ENCODE measurements at places on chromosomes 12 and 14.

GRCh38 chr12:130966443-130967030 lies 12.8 kb downstream of the ADGRD1 start:
- no peak for DNase-seq

DNA sequence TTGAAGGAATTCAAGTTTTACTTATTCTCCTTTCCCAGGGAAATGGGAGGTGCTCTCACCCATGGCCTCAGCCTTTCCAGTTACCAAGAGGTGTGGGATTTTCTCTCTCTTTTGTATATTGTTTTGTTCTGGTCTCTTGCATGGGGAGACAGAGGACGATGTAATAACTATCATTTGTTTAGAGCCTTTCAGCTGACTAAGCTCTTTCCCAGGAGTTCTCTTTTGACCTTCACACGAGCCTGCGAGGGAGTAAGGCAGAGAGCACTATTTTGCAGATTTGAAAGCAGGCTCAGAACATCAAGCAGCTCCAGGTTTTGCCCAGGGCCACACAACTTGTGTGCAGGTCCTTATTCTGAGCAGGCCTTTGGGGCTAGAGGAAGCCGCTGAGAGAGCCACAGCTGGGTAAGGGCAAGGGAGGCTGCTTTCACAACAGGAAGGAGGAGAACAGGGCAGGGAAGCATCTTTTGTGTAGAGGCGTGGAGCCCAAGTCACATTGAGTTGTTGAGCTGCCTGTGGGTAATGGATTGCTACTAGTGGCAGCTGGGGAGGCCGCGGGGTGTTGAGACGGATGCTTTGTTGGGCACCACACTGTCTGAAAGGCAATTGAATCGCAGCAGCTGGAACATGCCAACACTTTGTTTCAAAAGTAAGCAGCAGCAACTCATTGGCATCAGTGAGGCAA lies 116.2 kb downstream of the PRMT8 start:
- DNase-seq, result no peak

DNA sequence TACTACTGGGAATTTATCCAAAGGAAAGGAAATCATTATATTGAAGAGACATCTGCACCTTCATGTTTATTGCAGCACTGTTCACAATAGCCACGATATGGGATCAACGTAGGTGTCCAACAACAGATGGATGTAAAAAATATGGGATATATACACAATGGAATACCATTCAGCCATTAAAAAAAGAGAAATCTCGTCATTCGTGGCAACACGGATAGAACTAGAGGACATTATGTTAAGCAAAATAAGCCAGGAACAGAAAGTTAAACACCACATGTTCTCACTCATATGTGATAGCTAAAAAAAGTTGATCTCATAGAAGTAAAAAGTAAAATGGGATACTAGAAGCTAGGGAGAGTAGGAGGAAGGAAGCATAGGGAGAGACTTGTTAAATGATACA lies 82.9 kb upstream of the CLMN start:
- no peak for DNase-seq

DNA sequence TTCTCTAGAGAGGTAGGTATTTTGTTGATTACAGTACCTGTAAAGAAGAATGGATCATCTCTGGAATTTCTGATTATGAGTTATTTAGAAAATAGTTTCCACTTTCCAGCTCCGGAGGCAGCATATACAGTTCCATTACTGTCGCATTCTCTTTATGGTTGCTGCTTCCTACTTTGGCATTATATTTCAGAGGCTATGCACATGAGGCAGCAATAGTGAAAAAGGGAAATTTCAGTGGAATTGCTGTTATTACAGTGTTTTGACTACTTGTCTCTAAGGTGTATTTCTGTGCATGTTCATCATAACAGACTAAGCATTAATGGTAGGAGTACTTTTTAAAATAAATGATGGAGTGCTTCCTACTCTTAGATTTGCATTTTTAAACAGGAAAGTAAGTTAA lies 10.2 kb downstream of the GNG2 start:
- no peak for DNase-seq

GRCh38 chr12:116314477-116314876 lies 37.0 kb upstream of the MED13L start:
- DNase-seq, result no peak

- DNase-seq, result no peak
These were observed 5.2 kb downstream of the LRRIQ1 start for GRCh38 chr12:85041395-85041794.

GRCh38 chr12:63410197-63410596 lies 258.1 kb downstream of the DPY19L2 start:
- DNase-seq, result no peak

DNA sequence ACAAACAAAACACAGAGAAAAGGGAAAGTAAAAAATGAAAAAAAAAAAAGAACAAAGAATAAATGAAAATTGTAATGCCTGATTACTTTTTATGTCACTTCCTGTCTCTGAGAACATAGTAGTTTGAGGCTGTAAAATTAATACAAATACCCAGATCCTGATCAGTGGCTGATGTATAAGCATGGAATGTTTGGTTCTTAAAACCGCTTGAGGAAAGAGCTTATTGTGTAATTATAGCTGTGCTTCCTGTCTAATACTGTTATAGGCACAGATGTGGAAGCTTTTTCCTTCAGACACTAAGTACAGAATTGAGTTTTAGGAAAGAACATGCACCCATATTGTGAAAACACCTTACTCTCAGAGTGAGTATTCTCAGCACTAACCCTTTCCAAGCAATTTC lies 86.9 kb downstream of the AVPR1A start:
- no peak for DNase-seq

DNA sequence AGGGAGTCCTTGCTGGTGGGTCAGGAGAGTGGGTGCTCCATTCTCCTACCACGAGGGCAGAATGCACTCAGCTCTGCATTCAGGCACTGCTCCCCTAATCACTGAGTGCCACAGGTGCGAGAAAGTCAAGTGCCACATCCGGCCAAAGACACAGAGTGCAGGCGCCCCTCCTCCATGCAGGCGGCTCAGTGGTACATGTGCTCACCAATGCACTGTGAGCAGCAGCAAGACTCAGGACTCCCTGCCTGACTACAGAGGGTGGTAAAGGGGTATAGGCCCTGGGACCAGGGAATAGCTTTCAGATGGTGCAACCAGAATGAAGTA lies 32.9 kb downstream of the ZFYVE21 start:
- peak; percentile 26 for DNase-seq

DNA sequence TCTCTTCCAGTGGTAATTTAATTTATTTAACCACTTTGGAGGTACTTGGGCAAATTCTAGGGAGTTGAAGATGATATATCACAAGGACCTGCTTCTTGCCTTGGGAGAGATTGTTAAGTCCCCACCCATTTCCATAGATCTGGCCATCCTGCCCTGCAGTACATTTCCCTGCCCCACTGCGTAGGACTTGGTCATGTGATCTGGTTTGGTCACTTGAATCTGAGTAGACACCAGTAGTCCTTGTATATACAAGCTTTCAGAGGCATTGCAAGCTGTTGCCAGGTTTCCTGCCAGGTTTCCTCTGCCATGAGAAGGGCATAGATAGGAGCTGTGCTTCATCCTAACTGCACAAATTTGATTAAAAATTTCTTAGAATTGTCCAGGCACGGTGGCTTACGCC lies 200.0 kb downstream of the ADAMTS20 start:
- DNase-seq, result no peak

GRCh38 chr14:26398616-26399015 lies 199.2 kb downstream of the NOVA1 start:
- DNase-seq, result no peak

DNA sequence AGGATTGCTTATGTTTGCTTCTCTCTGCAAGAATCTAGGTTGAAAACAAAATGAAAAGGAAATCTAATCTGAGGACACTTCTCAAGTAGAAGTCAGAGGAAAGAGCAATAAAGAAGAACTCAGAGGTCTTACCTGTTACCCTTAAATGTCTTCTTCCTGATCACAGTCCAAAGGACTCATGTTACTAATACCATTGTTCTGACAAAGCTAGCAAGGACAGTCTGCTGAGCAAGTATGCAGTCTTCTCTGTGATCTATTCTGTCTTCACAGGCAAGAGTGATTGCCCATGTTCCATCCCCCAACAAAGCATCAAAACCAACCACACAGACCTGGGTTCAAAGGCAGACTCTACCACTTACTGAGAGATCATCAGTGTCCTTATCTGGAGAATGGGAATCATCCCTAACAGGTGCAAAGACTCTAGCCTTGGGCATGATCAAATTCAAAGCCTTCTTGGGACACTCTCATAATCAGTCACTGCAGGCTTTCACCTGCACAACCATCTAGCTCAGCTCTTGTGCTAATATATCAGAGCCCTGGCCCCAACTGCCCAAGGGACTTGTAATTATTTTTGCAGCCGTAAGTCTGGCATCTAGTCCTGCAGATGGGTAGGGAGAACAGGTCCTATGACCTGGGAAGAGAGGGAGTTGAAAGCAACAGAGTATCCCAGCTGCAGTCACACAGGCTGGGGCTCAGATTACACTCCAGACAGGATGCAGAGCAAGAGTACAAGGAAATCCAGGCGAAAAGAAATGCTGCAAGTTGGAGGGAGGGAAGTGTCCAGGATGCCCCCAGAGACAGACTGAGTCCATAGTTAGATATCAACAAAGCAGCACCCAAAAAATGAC lies 97.9 kb upstream of the NUDT4 start:
- no peak for DNase-seq

DNA sequence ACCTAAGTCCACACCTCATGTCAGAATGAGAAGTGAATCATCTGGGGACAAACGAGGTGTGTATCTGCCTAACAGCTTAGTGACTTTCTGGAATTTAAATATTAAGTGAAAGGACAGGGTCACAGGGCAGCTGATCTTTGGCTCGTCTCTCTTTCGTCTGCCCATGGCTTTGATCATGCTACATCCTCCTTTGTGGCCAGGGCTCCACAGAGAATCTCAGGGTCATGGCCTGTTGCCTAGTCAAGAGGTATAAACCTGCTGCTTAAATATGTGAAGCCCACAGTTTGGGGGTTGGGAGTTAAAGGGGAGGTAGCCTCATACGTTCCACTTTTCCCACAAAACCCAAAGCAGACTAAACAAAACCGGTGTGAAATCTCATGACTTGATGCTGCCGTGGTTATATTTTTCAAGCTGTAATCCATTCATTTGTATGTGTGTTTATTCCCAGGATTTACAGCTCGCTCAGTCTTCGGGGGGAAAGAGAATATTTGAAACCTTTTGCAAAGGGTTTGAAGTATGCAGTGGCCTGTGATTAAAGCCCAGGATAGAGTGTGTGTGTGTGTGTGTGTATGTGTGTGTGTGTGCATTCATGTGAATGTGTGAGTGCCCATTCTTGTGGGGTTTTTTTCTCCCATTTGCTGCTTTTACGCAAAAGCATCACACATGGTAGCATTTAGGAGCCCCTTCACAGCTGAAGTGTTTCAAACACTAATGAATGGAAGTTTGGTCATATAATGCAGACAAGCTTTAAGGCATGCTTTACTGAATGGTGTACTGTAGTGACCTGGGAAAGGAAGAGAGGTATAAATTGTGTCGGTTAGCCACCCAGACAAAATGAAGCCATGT lies 137.1 kb downstream of the HMGA2 start:
- DNase-seq, result no peak

- no peak for DNase-seq
These were observed 177.7 kb upstream of the FRMD6 start for GRCh38 chr14:51473808-51474565.

DNA sequence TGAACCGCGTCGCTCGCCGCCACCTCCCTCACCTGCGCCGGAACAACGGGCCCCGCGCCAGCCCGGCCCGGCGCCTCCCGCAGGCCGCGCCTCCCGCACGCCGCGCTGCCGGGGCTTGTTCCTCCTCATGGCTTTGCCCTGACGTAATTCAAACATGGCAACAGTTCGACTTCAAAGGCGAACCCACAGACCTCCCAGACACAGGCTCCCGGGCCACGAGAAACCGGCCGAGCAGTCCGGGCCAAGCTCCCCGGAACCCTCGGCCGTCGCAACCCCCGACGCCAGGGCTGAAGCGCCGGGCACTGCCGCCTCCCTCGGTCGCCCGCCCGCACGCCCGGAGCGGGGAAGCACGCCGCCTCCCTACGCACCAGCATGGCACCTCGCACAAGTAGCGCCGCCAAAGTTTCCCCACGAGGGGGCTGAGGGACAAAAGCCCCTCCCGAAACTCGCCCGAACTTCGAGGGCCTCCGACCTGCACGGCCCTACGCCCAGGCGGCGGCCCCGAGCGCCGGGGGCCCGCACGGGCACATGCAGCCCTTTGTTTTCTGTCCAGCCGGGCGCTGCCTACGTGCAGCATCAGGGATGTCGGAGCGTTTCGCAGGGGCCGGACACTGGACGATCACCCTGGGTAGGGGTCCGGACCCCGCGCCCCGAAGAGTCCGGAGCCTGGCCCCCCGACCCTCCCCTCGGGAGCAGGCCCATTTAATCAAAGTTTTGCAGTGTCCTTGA lies 1.7 kb downstream of the SINHCAF start:
- DNase-seq, result peak; percentile 67

DNA sequence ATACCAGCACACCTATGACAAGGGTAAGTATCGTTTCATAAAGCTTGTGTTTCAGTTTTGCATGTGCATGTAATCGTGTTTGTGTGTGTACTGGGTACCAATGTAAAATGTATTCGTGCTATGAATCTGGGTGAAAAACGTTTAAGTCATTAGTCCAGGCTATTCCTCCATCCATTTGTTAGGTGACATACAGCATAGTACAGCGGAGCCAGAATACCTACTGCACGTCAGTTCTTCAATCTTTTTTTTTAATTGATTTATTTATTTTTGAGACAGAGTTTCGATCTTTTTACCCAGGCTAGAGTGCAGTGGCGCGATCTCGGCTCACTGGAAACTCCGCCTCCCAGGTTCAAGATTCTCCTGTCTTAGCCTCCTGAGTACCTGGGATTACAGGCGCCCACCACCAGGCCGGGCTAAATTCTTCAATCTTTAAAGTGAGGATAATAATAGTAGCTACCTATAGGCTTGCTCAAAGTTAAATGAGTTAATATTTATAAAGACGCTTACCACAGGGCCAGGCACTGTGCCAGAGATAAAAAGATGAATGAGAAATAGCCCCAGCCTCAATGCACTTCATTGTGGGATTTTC lies 661 bp upstream of the RPS26 start:
- DNase-seq, result no peak

DNA sequence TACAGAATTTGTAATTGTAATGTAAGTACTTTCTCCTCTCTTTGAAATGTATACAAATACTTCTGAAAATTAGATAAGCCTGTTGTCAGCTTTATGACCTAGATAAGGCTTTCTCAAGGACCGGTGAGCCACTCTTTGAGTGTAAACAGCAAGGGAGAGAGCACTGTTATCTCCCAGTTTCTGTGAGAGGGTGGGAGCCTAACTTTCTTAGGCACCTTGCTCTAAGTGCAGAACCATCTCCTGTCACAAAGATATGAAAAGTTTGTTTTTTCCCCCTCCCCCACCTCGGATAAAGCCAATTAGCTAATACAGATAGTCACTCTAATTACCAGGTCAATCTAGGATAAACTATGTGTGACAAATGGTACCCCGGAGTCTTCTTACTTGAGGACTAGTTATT lies 35.8 kb downstream of the CAPS2 start:
- DNase-seq, result no peak

GRCh38 chr14:30706704-30707103 lies 84.6 kb downstream of the SCFD1 start:
- no peak for DNase-seq
